ENCODE measurements at places on chromosomes 1 and 21.

DNA sequence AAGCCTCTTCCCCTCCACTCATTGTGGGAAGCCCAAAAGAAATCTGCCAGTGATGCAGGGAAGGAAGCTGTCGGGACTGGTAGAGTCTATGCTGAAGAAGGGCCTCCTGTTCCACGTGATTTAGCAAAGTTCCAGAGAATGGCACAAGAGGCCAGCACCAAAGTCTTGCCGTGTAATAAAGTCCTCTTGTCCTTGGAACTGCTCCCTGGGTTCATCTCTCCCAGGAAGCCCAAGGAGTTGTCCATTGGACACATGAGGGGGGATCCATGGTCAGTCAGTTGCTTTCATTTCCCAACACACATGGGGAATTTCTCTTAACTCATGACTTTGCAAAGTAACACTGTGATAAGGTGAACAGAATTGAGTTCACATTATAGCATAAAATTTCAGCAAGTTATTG lies 116.1 kb upstream of the RAB4A start:
- DNase-seq, result no peak

DNA sequence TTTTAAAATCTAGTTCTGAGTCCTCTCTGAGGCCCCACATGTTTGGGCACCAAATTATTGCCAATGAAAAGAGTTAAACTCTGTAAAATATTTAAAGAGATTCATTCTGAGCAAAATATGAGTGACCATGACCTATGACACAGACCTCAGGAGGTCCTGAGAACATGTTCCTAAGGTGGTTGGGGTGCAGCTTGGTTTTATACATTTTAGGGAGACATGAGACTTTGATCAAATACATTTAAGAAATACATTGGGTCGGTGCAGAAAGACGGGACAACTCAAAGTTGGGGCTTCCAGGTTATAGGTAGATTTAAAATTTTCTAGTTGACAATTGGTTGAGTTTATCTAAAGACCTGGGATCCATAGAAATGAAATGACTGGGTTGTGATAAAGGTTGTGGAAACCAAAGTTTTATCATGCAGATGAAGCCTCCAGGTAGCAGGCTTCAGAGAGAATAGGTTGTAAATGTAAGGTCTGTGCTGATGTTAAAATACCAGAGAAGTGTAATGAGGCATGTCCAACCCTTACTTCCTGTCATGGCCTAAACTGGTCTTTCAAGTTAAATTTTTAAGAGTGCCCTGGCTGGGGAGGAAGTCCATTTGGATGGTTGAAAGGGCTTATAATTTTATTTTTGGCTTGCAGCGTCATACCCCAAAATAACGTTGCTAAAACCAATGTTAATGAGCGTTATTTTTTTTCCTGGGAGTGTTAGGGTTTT lies 274.9 kb downstream of the NUF2 start:
- DNase-seq, result no peak

GRCh38 chr1:86774305-86775295 lies 70.2 kb downstream of the SH3GLB1 start:
- DNase-seq, result peak; percentile 22

GRCh38 chr1:18241891-18242290 lies 134.3 kb downstream of the IGSF21 start:
- no peak for DNase-seq

- DNase-seq, result no peak
Observed at GRCh38 chr1:56468518-56468917, 110.8 kb downstream of the PLPP3 start.

GRCh38 chr1:41900603-41901444 lies 17.9 kb downstream of the HIVEP3 start:
- DNase-seq, result no peak

- no peak for DNase-seq
Observed at GRCh38 chr1:212182579-212182978, 102.6 kb upstream of the PPP2R5A start.

Data from activated T-cell treated with anti-CD3 and anti-CD28 coated beads for 4 hours (primary cell).